Fibroblast of pulmonary artery (primary cell): ENCODE measurements at places on chromosomes 7 and 10.

DNA sequence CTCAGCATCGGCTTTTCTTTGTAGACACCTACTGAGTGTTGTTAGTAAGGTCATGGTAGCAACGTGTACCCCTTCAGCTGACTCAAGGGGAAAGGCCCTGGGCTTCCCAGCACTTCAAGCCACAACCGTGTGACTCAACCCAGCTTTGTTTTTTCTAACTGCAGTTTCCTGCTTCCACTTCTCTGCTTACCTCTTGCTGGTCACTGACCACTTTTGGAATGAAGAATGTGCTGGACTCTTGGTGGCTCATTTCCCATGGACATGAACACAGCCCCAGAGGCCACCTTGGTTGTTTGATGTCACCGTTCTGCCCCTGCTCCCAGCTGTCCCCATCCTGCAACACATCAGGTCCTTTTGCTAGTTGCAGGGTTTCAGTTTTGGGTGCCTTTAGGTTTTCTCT is 69.5 kb upstream of the ZNF438 start:
- peak; percentile 72 for DNase-seq

DNA sequence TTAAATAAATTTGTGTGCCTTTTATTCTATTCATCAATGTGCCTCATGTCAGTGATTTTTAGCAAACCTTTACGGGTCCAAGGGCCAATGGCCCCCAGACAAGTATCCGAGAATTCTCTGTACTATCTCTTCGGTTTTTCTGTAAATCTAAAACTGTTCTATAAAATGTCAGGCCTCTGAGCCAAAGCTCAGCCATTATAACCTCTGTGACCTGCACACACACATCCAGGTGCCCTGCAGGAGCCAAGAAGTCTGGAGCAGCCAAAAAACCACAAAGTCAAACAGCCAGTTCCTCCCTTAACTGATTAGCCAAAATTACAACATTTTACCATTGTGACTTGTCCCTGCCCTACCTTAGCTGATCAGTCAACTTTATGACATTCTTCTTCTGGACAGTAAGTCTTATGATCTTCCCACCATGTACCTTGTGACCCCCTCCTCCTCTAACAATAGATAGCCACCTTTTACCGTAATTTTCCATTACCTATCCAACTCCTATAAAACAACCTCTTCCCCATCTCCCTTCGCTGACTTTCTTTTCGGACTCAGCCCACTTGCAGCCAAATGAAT is 363.8 kb downstream of the SEMA3D start:
- DNase-seq, result no peak

GRCh38 chr10:125700355-125700911 is 17.5 kb upstream of the TEX36 start:
- DNase-seq, result peak; percentile 42

GRCh38 chr7:56110611-56111010 is 4.3 kb upstream of the CHCHD2 start:
- DNase-seq, result no peak

DNA sequence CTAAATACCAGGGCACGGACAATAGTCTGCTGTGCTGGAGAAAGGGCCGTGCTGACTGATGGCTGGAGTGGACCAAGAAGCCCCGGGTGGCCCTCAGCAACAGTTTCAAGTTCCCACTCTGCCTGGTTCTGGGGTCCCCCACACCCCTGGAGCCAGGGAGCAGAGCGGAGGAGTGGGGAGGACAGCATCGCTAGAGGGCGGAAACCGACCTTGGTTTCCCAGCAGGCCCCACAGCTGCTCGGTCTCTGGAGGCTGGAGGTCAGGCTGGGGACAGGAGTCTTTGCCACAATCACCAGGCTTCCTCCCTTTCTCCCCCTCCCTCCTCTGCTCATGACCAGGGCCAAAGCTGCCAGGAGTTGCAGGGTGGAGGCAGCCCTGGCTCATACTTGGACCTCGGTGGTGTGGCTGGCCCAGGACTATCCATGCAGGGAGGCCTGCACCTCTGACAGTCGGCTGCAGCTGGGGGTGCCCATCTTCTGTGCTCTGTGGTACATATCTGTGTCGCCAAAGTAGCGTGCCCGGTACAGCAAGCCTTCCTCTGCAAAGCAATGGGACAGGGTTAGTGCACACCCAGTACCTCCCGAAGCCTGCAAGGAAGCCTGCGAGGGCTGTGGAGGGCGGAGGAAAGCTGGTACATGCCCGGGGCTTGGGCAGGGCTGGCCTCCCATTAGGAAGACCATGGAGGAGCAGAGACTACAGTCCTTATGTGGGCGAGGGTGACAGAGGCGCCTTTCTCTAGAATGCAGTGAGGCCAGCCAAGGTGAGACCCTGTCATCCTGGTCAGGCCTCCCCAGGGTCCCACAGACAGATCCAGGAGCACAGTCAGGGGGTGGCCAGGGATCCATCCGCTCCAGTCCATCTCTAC is 19.1 kb downstream of the DNAJB12 start:
- DNase-seq, result peak; percentile 88

DNA sequence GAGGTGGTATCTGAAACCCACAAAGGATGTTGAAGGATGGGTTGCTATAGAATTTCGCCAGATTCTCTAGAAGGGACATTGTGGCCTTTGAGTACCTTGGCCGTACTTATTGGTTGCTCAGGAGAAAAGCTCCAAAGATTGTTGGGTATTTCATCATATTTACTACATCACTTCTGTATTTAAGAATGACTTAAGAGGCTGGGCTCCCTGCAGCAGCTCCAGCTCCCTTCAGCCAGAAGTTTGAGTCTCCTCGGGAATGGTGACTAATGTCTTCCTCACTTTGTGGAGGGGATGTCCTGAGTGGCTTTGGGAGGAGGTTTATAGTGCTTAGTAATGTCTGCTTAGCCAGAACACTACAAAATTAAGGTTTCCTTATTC is 18.1 kb downstream of the MINDY4 start:
- peak; percentile 84 for DNase-seq

GRCh38 chr10:93615576-93616235 is 3.4 kb downstream of the PDE6C start:
- DNase-seq, result no peak

GRCh38 chr7:22802426-22802825 is 20.2 kb downstream of the TOMM7 start:
- no peak for DNase-seq
